ENCODE measurements at places on chromosomes 5 and 9.

DNA sequence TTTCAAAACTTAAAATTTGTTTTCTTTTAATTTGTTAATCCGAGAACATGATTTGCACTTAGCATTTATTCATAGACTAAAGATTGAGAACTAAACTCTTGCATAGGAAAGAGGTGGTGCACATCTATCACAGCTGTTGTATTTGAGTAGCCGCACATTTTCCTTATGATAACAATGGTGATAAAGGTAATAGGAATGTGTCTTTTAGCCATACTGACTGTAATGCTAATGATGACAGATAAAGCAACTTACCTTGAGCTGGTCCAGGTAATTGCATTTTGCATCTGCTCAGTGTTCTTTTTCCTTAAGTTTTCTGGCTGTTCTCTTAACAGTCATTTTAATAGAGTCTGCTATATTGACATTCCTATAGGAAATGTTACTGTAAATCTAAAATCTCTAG lies 19.0 kb downstream of the PHAX start:
- no peak for DNase-seq

- DNase-seq, result no peak
These were observed 16.5 kb upstream of the QRFP start for GRCh38 chr9:130912932-130913598.

DNA sequence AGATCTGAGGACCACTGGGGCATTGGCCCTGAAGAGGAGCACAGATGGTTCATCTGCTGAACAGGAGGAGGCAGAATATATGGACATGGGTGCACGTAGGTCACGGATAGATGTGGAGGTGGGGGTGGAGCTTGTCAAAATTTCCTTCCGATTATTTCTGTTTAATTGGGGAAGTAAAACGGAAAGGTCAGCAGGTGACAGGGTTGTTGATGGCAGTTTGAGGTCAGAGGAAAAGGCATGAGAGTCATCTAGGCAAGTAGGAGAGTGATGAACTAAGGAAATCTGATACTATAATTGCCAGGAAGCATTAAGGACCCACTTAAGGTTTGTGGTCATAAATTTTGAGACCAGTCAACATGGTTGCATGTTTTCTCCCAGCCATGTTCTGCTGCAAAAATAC lies 8.4 kb upstream of the FAM81B start:
- DNase-seq, result no peak

GRCh38 chr5:79108792-79109191 lies 2.8 kb upstream of the BHMT start:
- DNase-seq, result no peak

GRCh38 chr5:133779828-133780475 lies 167.6 kb upstream of the FSTL4 start:
- no peak for DNase-seq

GRCh38 chr9:90012949-90013348 lies 408.1 kb downstream of the GADD45G start:
- no peak for DNase-seq

DNA sequence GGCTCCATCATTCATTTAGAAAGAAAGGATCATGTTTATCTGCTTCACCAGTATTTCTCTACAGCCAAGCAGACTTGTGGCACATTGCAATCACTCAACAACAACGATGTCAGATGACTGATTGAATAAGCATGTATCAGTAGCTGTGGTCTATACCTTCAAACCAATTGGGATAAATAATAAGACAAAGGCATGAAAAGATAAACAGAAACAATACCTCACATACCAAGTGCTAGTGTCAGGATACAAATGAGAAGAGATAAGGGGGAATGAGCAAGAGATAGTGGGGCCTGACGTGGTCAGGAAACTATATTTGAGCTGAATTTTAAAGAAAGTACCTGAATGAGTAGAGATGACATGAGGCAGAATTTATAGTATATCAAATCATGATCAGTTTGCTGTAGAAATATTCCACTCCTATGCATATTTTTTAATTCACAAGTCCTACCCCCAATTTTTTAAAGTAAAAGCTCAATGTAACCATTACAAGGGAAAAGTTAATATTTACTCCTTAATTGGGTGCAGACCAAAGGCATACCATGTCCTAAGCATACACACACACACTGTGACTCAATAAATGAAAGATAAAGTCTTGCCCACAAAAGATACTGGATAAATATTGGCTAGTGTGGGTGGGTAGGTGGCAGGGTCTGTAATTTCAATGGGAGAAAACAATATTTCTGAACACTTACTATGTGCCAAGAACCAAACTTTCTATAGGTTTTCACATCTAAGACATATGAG lies 284.5 kb downstream of the SPOCK1 start:
- no peak for DNase-seq

- no peak for DNase-seq
These were observed 199.5 kb upstream of the DMRT1 start for GRCh38 chr9:642014-642413.

- DNase-seq, result no peak
These were observed 552.4 kb upstream of the MEF2C start for GRCh38 chr5:89435347-89435746.

DNA sequence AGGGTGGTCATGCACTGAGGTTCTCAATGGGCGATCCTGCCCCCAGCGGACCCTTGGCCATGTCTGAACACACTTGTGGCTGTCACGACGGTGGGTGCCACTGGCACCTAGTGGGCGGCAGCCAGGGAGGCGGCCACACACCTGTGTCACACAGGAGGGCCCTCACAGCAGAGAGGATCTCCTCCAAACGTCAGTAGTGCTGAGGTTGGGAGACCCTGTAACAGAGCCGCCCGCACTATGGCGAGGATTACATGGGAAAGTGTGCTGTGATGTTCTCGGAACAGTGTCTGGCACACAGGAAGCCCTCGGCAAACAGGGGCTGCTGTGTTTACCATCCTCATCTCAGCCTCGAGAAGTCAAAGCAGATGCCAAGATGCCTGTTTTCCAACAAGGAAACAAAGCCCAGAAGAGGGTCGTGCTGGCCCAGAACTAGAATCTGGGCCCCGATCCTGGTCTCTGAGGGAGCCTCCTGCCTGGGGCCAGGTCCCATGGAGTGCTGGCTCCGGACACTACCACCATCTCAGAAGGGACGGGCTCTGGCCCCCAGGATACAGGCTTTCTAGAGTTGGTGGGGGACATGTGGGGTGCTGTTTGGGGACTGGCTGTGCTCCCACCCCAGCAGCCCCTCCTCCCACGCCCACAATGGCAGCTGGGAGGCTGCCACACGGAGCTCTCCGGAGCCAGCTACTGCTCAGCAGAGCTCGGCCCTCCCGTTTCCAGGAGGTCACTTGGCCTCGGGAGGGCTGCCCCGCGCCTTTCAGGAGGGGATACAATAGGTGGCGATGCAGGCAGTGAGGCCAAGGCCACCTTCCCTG lies 48.2 kb downstream of the DBH start:
- no peak for DNase-seq

DNA sequence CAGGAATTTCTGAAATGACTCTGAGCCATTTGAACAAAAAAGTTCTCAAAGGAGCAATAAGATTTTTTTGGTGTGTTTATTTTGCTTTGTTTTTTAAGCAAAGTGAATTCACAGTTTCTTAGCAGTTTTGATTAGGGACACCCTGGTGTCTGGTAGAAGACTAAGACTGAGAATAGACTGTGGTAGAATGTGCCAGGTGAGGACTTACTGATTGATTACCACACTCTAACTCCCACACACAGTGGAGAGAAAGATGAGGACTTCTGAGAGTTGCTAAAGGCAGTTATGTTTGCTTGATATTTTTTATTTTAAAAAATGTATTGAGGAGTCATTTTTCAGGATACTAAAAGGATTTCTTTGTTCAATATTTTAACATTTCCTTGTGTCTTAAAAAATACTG lies 175.1 kb downstream of the CD180 start:
- DNase-seq, result no peak

Measured in D721Med (cell line).